Neural crest cell (in vitro differentiated cells): ENCODE measurements at places on chromosomes 4 and X. TPM values are rescaled to one million over a fixed set of nuclear protein-coding genes. Genes with fewer than 3 reads are reported as not detected.

DNA sequence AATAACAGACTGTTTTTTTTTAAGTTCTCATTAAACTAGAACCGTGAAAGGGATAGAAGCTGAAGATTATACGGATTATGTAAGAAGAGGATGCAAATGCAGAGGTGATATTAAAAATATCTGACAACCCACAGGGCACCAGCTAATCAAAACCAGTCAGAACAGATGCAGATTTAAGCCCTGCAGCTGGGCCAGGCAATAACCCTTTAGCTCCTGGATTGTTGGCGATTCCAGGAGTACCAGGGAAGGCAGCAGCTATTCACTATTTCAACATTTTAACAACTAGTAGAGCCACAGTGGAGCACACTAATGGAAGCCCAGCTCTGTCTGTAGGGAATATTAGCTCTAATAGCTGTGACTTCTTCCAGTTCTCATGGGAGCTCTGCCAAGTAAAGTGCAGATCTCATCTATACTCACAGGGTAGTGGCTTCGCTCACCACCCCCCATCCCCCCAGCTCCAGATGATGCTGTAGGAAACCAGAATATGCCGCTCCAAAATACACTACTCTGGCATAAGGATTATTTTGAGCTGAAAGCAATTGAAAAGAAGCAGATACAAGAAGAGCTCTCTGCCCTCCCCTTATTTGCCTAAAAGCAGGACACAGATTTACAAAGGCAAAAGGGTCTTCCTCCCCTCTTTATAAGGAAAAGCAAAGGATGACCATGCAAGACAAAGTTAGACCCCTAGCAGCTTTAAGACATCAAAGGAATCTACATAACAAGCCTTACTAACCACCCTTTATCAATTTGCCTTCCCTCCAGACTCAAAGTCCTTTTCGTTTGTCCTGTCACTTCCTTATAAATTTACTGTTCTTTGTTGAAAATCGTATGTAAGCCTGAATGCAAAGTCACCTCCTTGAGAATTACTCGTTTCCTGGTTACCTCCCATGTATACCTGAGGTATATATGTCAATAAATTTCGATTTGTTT, 13.7 kb downstream of the SCD5 start:
- DNase-seq: no peak

- DNase-seq: no peak
Measured at GRCh38 chrX:70134116-70134477, 850 bp downstream of the IGBP1 start.

DNA sequence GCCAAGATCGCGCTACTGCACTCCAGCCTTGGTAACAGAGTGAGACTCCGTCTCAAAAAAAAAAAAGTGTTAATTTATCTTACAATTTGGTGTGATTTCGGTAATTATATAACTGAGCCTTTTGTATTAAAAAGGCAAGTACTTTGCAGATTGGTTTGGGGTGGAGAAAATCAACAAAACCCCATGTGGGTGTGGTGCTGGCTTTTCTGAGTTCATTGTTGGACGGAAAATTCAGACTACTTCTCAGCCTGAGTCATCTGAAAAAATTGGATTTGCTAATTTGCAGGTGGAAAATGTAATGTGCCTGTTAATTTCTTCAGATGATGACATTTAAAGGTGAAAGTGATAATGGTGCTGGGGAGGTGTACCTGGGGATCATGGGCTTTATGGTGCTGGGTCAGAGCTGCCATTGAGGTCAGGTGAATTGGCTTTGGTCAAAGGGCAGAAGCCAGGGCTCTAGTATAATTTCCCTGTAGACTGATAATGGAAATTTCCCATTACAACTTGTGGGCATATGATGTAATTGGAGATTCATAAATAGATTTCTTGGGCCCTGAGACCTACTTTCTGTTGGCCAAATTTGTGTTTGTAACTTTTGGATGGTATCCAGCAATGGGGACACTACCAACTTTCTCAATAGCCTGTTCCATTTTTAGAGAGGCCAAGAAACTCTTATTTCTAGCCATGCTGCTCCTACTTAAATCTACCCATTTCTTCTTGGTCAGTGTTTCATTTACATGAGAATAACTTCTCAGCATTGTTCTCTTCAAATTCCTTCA, 74.3 kb upstream of the TEX13D start:
- DNase-seq: no peak

DNA sequence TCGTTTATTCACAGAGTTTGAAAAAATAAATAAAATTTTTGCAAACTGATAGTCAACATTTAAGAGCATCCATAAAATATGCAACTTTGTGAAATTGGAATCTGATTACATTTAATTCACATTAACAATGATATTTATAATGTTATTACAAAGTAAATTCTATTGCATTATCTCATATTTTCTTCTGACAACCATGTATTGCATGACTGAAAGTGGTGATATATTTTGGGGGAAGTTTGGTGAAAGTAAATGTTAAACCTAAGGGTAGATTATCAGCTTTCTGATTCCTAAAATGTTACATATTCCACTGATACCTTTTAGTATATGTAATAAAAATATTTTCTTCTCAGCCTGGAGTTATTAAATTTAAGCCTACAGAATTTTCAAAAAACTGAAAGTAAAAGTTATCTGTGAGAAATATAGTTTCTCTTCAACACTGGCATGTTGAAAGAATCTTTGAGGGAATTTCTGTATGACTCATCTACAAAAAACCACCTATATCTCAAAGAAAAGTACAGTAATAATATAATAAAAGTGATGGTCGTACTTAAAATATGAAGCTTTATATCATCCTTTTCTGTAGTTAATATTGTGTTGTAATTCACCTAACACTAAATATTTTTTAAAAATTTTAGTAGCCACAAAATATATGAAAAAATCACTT, 1179.6 kb upstream of the PCDH7 start:
- no peak for DNase-seq

- no peak for DNase-seq
Measured at GRCh38 chr4:170420255-170420693, 330.5 kb upstream of the AADAT start.

DNA sequence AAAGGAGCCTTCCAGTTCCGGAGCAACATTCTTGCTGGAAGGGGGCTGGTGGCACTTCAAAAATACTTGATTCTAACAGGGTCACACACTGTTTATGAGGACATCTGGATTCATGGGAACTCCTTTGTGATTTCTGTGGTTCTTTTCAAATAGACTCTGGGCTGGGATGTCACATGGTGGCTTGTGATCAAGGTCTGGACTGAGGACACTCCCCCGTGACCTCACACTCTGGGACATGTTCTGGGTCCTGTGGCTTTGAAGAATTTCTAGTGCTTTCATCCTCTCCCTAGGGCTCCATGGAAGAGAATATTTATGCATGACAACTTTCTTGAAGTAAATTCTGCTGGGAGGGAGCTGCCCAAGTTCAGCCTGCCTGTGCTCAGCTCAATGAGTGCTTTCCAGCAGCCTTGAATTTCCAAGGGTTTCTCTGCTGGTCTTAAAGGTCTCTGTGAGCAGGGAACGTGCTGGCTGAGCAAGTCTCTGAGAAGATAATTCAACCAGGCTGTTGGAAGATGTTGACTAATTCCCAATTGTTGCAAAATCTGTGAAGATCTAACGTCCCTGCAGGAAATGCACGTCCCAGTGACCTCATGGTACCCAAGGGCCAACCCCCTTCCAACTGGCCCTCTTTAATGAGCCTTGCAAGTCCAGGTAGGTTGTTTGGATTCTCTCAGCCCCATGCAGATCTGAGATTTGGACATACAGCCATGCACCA, 36.3 kb downstream of the GPR143 start:
- DNase-seq: no peak

- DNase-seq: no peak
Measured at GRCh38 chrX:41164449-41164848, 79.2 kb downstream of the USP9X start.

DNA sequence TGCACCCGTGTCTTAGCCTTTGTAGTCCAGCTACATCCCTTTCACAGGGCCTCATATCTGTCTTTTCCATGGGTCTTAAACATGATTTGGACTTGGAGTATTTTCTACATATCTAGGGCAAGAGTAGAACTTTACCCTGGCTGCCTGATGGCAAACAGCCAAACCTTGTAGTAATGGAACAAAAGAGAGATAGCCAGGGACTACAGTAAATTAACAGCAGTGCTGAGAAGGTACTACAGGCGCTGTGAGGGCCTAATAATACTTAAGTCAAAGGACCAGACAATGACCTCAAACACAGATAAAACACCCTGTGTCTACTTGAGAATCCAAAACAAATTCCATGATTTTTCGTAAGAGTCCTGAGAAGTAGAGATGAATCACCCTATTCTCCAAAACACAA, 111.0 kb upstream of the WDR17 start:
- DNase-seq: no peak

- DNase-seq: no peak
Measured at GRCh38 chr4:70402762-70403161, 5.0 kb downstream of the OPRPN start.

- DNase-seq: no peak
Measured at GRCh38 chr4:173538909-173539445, 8.9 kb upstream of the HAND2 start.

- no peak for DNase-seq
Measured at GRCh38 chr4:23881674-23882337, 8.0 kb downstream of the PPARGC1A start.

DNA sequence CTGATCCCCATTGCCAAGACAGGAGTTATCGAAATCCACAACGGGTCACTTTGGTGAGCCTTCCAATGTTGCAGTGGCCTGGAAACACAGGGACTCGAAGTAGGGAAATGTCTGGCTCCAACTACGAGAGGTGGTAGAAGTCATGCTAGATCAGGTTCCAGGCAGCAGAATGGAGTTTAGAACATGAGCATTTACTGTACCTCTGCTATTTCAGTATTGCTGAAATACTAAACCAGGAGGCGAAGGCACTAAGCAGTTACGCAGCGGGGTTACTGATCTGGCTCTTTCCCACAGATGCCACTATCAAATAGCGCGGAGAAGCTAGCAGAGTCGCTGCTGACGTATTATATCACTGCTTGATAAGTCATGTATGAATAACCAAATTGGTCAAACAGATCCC, 56.3 kb downstream of the PTCHD1 start:
- no peak for DNase-seq

- no peak for DNase-seq
Measured at GRCh38 chrX:5402461-5402860, 826.2 kb downstream of the NLGN4X start.

DNA sequence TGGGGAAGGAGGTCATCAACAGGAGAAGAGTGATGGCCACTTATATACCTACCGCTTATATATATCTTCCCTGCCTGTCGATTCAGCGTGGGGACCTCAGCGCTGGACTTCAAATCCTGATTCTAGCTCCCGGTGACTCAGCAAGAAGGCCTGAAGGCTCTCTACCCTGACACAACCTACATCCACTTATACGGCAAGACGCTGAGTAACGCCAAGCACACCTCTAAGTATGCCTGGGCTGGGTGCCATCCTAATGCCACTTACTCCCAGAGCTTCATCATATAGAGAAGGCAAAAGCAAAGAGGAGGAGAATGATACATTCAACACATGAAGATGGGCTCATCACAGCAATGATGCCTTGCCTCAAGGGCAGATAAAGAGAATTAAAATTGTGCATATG, 198.3 kb downstream of the CHIC2 start:
- DNase-seq: no peak

DNA sequence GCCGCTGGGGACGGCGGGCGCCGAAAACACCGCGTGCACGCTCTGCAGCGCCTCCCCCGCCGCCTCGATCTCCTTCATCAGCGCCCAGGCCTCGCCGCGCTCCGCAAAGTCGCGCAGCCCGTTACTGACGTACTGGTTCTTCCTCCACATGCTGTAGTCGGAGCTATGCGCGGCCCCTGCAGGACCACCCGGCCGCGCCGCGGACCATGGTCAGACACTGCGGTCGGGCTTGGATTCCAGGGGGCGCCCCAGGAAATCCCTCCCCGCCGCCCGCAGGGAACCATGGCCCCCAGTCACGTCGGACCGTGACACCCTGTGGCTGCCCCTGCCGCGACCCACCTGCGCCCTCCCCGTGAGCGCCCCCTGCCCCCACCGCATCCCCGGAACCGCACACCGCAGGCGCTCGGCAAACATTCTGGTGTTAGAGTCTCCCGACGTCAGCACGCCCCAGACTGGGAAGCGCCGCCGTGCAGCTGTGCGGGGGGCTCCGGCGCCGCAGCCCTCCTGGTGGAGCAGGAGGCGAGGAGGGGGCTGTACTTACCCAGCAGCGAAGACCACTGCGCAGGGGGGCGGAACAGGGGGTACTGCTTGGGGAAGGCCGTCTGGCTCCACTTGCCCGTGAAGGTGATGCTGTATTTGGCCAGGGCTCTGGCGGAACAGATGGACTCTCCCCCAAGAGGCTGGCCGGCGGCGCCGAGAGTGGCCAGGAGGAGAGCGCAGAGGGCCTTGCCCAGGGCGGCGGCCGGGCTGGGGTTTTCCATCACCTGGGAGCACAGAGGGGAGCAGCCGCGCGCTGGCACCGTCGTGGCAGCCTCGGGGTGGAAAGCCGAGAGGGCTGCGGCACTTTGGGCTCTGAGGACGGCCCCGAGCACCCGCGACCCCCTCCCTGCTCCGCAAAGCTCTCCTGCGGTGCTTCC, 814 bp downstream of the SPON2 start:
- no peak for DNase-seq

SPON2 gene
- 2.3 and 4.1 TPM in 2 replicates for total RNA-seq

ARSJ gene
- total RNA-seq: 0.49 and 0.89 TPM in 2 replicates

RHOXF2 gene
- not detected in 2 replicates for total RNA-seq

TAF9B gene
- total RNA-seq: 44.4 and 46.7 TPM in 2 replicates

CXCL13 gene
- total RNA-seq: not detected in 2 replicates

TMEM156 gene
- total RNA-seq: not detected in 2 replicates
